ENCODE measurements at places on chromosomes 2 and 18. TPM values are rescaled to one million over a fixed set of nuclear protein-coding genes. Genes with fewer than 3 reads are reported as not detected.

MROH2A gene
- total RNA-seq: not detected

KIAA2012 gene
- not detected for total RNA-seq

TSGA10 gene
- total RNA-seq: 4.6 TPM

UGT1A4 gene
- 0.06 TPM for total RNA-seq

ALPI gene
- not detected for total RNA-seq

ODC1 gene
- total RNA-seq: 131 TPM

HOXD9 gene
- total RNA-seq: 1.7 TPM

ALK gene
- total RNA-seq: not detected

GALNT5 gene
- 2.8 TPM for total RNA-seq

BCL11A gene
- 0.20 TPM for total RNA-seq

TLX2 gene
- 0.44 TPM for total RNA-seq

RAB6C gene
- not detected for total RNA-seq

UNC80 gene
- total RNA-seq: not detected

RBM43 gene
- total RNA-seq: 3.6 TPM

TOGARAM2 gene
- total RNA-seq: 0.23 TPM

ADNP2 gene
- total RNA-seq: 11.1 TPM

PTPN2 gene
- total RNA-seq: 20.7 TPM

ASB18 gene
- not detected for total RNA-seq

COL5A2 gene
- total RNA-seq: 90.5 TPM

TWIST2 gene
- 15.4 TPM for total RNA-seq

ZBTB7C gene
- total RNA-seq: 0.02 TPM

CHRNG gene
- not detected for total RNA-seq

EFHD1 gene
- total RNA-seq: 1.9 TPM

LGALSL gene
- total RNA-seq: 7.7 TPM

UGT1A10 gene
- total RNA-seq: not detected

TRPM8 gene
- 0.42 TPM for total RNA-seq

PIGN gene
- total RNA-seq: 9.4 TPM

MITD1 gene
- total RNA-seq: 35.8 TPM

TRIM43 gene
- 0.07 TPM for total RNA-seq

DYSF gene
- 0.50 TPM for total RNA-seq

LMAN1 gene
- total RNA-seq: 33.0 TPM

FBXO48 gene
- total RNA-seq: 0.52 TPM

MLPH gene
- total RNA-seq: 251 TPM

SEMA4C gene
- total RNA-seq: 17.0 TPM

CFAP53 gene
- total RNA-seq: 0.41 TPM

ME2 gene
- 42.7 TPM for total RNA-seq

TMEM150A gene
- total RNA-seq: 13.9 TPM

CPO gene
- not detected for total RNA-seq

GRHL1 gene
- 1.2 TPM for total RNA-seq

TBR1 gene
- total RNA-seq: 0.05 TPM

SKA1 gene
- 12.0 TPM for total RNA-seq

ASXL3 gene
- total RNA-seq: not detected

DUSP19 gene
- 0.55 TPM for total RNA-seq

SH3BP4 gene
- 34.4 TPM for total RNA-seq

XDH gene
- 1.2 TPM for total RNA-seq

RNF103 gene
- 44.5 TPM for total RNA-seq

GPR35 gene
- 0.97 TPM for total RNA-seq

TEX51 gene
- total RNA-seq: not detected

EGR4 gene
- total RNA-seq: 0.31 TPM

PPP3R1 gene
- total RNA-seq: 58.9 TPM

CNGA3 gene
- not detected for total RNA-seq

ALPG gene
- total RNA-seq: 0.15 TPM

RAX gene
- not detected for total RNA-seq

CCDC102B gene
- total RNA-seq: 0.58 TPM

Data from A549 treated with CORT108297 at 1 μM for 4 hours (cell line).